ENCODE measurements at places on chromosomes 5 and 9.

- DNase-seq, result no peak
Observed at GRCh38 chr5:179296150-179296821, 49.0 kb downstream of the ADAMTS2 start.

DNA sequence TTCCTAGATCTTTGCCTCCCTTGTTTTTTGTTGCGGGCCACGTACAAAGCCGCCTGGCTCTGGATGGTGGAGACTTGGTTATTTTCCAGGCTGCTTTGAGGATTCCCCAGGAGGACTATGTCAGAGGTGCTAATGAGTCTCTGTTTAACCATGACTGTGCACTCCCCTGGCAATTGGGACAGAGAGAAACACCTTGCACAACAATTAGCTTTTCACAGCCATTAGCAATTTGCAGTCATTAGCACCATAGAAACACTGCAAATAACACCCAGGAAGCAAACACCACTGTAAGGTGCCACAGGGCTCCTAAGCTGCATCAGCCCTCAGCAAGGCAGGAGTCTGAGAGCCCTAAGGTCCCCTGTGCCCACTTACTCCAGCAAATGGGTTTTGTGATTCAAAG lies 201.0 kb upstream of the VLDLR start:
- DNase-seq, result no peak

GRCh38 chr9:118630931-118631595 lies 738.2 kb downstream of the BRINP1 start:
- no peak for DNase-seq

DNA sequence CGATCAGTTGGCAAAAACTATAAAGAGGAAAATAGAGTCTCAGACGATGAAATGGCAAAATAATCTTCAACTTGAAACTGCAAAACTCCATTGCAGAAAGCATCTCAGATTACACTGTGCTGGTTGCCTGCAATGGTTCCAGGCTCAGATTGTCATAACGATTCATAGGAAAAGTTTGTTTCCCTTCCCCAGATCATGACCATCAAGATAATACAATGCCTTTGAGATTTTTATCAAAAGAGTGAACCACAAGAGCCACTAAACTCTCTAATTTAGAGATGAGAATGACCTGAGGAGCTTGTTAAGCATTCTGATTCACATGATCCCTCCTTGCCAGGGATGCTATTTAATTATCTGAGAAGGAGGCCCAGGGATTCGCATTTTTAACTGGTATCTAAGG lies 52.6 kb upstream of the ITGA1 start:
- no peak for DNase-seq

DNA sequence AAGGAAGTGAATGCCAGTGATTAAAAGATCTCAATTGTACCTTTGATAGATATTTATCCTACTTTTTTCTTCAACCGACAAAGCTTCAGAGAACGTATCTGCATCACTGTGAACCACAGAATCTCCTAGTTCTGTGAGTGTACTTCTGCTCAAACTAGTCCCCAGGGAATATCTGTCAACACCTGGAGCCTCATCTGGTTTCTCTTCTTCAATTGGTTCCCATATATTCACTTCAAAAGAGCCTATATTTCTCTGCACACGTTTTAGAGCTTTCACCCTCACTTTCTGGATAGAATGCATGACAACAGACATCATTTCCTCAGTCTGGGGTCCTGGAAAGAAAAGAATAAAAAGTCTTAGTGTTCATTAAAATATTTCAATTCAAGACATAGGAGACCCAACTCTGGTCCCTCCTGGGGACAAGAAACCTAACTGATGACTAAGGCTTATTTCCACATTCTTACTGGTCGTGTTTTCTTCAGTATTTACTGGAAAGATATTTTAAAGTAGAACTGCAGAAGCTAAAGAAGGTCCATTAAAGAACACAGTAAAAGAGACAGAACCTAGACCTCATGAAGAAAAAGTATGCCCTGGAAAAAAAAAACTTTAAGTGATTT lies 64.3 kb downstream of the CPLANE1 start:
- DNase-seq, result no peak

- DNase-seq, result no peak
Observed at GRCh38 chr5:163544041-163544440, 38.6 kb downstream of the MAT2B start.

GRCh38 chr5:27906931-27907601 lies 868.7 kb upstream of the CDH9 start:
- DNase-seq, result no peak

DNA sequence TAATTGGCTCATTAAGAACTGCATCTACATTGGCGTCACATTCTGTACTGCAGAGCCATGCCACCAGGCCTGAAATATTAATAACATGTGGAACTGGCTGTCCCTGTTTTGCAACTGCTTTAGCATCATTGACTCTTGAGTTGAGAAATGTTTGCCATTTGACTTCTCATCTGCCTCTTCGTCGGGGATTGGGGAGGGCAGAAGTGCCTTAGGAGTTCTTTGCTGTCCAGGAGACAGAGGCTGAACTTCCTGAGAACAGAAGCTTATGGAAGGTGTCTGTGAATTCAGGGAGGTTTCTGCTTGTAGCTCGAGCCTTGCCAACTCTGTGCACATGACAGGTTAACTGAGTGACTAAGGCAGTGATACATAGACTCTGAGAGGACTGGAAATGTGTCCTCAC lies 265.0 kb downstream of the KIF4B start:
- DNase-seq, result no peak

GRCh38 chr5:61115968-61116367 lies 46.3 kb downstream of the SMIM15 start:
- no peak for DNase-seq

- peak; percentile 69 for DNase-seq
Observed at GRCh38 chr9:35510754-35511428, 21.0 kb downstream of the RUSC2 start.
